ENCODE measurements at places on chromosomes 1 and 21.
A peak's percentile ranks its signal among the peaks of the same experiment; 100 is the strongest.

GRCh38 chr1:211620097-211620496, 41.1 kb upstream of the SLC30A1 start:
- DNase-seq = no peak

DNA sequence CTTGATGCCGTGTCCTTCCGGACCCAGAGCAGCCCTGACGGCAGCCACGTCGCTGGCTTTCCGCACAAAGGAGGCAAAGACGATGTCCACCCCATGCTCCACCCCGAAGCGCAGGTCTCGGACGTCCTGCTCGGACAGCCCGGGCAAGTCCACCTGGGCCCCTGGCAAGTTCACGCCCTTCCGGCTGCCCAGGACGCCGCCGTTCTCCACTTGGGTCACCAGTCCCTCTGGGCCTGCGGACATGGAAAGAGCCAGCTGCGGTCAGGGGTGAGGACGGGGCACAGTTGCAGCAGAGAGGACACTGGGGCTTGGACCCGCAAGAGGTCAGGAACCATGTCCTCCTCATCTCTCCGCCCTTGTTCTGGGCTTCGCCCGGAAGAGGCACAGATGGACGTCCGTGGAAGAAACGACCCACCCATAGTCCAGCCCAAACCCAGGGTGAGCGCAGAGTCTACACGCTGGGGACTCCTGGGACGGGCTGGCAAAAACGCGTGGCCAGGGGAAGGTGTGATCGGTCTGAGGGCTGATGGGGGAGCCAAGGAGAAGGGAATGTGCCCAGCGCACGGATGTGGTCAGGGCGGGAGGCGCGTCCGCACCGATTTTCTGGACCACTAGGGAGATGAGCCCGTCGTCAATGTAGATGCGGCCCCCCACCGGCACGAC, 6.6 kb downstream of the PKLR start:
- no peak for DNase-seq

- DNase-seq = no peak
Observed at GRCh38 chr1:27643600-27644368, 8.8 kb upstream of the FGR start.

DNA sequence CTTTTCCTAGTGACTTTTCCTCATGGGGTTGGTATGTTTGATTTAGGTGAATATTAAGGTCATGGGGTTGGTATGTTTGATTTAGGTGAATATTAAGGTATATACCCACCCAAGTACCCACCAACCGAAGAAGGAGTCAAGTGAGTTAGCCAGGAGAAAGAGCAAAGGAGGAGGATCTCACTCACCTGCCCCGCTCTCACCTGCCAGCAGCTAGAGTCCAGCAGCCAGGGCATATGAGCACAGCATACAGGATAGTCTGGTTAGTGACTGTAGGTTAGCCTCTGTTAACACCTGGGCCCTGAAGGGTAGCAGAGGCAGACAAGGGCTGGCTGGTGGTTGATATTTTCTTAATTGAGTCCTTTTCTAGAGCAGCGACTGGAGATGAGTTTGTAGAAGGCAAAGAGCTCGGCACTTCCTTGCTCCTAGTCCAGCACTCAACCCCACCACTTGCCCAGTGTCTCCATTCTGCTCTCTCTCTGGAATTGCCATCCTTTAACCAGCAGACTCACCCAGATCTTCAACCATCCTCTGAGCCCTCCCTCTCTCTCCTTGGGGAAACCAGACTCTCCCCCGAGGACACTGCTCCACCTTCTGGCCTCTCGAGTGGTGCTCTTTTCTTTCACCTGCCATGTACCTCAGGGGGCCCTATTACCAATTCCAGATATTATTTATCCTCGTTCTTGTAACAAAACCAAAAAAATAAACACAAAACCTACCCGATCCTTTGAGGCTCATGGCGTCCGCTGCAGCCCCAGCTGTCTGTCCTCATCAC, 16.3 kb upstream of the DESI2 start:
- no peak for DNase-seq

- DNase-seq = no peak
Observed at GRCh38 chr1:15579683-15580047, 5.2 kb downstream of the AGMAT start.

DNA sequence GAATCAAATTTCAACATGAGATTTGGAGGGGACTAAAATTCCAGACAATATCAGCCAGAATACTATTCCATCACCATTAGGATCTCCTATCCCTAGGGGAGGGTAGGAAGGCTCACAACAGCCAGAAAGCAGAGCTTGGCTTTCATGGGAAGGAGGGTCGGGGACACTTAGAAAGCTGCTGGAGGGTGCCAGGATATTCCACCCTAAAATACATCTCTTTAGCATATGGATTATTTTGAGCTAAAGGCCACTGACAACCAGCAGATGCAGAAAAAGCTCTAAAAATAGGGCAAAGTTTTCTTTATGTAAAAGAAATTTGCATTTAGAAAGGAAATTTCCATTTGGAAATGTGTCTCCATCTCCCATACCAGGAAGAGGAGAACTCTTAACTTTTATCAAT, 54.3 kb upstream of the PCP4 start:
- no peak for DNase-seq

DNA sequence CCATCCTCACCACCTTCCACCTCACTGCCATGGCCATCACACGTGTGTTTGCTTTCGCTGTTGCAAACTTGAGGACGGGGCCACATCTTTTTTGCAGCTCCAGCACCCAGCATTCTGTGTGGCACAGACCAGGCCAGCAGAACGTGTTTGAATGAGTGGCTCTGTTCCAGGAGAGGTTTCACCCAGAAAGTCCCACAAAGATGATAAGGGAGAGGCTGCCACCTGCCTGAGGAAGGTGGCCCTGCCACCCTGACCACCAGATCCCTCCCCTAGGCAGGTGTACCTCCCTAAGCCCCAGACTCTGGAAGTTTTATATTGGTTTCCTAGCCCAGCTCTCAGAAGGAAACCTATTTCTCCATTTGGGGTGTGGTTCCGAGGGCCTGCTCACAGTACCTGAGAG, 252.1 kb downstream of the KAZN start:
- no peak for DNase-seq

GRCh38 chr1:150165622-150166612, 16.2 kb downstream of the PLEKHO1 start:
- DNase-seq = peak; percentile 67

- DNase-seq = no peak
Observed at GRCh38 chr1:47629201-47629600, 191.4 kb downstream of the FOXD2 start.

DNA sequence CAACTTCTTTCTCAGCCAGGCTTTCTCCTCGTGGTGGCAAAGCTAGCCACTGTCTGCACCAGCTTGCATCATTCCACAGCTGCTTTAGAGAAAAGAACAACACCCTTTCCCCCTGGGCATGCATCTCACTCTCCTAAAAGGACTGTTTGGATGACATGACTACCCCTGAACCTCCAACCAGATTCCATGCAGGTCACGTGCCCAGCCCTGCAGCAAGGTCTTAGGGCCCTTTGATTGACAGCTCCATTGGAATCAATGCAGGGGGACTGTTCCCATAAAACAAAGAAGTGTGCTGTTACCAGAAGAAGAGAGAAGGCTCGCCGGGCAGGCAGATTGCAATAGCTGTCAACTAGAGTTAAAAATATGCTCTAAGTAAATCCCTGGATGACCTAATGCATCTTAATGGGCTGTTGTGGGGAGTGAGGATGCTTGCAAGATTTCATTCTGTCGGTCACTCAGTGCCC, 24.4 kb downstream of the KCNA2 start:
- no peak for DNase-seq

- no peak for DNase-seq
Observed at GRCh38 chr1:203378556-203379245, 27.8 kb upstream of the FMOD start.

All from NCI-H1417 (cell line).